Activated naive CD4-positive, alpha-beta T cell (primary cell): ENCODE measurements at places on chromosomes 13 and 19.

DNA sequence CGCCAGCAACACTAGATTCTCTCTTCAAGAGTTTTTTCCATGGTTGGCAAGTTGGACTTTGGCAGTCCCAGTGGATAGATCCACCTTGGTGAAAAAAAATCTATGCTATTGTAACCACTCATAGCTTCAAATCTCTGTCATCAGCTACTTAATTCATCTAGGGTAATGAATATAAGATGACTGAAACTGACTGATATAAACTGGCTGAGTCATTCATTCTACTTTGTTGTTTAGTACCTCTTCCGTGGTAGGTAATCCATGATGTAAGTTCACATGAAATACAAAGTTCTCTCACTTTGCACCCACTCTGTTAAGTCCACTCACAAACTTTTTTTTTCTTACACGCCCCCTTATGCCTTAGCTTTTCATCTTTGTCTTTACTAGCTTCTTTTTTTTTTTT lies 1381.5 kb downstream of the SLITRK5 start:
- DNase-seq, result no peak

DNA sequence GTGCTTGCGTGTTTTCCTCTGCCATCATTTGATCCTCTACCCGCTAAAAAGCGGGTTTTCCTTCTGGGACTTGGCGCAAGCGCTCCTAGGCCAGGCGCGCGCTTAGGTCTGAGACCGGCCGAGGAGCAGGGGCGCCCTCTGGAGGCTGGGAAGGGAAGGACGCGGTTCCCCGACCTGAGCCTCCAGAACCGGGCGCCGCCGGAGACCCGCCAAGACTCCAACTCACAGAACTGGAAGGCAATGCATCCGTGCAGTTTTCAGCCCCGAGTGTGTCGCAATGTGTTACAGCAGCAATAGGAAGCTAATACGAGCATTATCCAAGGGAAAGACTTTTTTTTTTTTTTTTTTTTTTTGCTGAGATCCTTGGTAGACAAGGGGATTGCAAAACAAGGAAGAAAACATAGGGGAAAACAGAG lies 190.9 kb downstream of the COL4A1 start:
- DNase-seq, result peak; percentile 7

DNA sequence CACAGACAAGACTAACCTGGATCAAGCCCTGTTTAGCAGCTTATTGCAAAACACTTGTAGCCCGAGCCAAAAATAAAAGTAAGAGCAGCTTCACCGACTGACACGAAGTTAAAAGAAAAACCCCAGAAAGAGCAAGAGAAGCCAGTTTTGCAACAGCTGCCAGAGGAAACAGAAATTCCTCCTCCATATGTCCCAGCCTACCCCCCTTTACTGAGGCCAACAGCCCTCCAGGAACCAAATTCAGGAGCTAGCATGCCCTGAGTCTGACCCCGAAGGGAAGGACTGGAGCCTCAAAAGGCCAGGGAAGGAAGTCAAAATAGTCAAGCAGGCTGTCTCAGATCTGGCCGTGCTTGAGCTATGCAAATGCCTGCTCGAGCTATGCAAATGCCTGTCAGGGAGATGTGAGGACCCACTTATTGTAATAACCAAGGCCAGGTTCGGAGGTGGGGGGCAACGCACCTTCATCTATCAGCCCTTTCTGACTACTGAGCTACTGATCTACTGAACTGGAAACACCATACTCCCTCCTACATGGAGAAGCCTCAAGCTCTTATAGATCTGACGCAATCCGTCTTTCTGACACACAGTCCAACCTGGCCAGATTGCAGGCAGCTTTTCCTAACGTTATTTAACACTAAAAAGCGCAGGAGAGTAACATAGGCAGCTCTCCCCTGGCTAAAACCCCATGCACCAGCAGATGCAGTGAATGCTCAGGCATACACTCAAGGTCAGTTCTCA lies 6.7 kb downstream of the SIGLEC11 start:
- DNase-seq, result no peak

DNA sequence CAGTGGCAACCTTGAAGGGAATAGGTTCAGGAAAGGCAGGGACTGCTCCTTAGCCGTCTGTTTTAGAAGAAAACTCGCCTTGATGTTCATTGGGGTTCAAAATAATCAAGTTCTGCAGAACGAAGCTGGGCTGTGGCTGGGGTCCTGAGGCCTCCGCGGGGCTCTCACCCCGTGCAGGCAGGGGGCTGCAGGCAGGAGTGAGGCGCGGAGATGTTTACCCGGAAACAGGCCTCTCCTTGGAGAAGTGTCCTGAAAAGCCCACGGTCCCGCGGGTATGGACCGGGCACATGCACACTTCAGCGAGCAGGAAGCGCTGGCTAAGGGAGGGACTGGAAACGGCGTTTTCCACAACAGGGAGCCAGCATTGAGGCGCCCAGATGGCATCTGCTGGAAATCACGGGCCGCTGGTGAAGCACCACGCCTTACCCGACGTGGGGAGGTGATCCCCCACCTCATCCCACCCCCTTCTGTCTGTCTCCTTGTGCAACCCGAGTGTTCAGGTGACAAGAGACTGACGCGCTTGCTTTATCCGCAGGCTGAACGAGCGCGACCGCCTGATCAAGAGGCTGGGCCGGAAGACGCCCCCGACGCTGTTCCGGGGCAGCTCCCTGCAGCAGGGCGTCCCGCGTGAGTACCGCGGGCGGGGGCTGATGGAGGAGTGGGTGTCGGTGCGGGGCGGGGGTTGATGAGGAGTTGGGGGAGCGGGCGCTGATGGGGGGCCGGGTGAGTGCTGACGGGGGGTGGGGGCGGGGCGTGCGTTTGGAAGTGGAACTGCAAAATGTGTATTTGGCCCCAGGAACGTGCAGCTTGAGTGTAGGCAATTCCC lies 39.6 kb downstream of the SHISA2 start:
- peak; percentile 12 for DNase-seq

- DNase-seq, result no peak
Measured at GRCh38 chr19:4713384-4713951, 10.2 kb downstream of the DPP9 start.

DNA sequence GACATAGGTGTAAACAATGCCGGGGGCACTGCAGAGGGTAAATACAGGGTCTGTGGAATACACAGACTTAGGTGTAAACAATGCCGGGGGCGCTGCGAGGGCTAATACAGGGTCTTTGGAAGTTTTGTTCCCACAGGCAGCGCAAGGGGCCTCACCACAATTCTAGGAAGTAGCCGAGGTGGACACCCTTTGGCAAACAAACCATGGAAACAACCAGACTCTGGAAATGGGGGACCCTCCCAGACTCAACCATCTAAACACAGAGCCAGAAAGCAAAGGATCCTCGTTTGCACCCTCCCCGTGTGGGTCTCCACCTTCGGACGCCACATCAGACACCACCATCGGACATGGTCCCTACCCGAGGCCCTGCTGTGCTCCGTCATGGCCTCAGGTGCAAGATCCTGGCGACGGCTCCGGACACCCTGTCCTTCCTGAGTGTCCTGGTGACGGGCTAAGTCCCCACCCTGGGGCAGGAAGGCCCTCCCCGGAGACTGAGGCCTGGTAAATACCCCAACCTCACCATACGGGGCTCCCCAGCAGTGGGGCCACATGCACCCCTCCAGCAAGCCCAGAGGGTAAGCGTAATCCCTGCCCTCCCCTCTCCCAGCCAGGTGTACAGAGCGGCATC lies 16.7 kb upstream of the PLPP2 start:
- DNase-seq, result no peak

DNA sequence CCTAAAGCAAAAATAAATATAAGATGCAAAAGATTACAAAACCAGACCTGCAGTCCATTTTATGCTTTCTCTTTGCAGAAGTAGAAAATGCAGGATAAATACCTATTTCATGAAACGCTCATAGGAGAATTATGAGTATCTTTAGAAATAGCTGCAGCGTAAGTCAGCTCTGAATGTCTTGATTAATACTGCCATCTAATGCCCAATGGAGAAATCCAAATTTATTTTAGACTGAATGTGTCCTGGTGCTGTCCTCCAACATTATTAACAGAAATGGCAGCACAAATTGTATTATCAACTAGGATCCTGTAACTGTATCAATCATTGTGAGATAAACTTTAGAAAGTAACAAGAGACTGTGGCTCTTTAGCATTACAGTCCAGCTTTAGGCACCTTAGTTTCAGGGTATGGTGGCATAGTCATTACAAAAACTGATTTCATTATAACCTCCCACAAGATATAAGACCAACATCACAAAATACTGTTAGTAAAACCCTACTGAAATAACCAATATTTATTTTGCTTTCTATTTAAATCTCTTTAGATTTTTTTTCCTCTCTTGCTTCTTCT lies 162.1 kb upstream of the MIR17HG start:
- DNase-seq, result no peak

- DNase-seq, result no peak
Measured at GRCh38 chr13:36533806-36534205, 101.5 kb downstream of the CCNA1 start.

DNA sequence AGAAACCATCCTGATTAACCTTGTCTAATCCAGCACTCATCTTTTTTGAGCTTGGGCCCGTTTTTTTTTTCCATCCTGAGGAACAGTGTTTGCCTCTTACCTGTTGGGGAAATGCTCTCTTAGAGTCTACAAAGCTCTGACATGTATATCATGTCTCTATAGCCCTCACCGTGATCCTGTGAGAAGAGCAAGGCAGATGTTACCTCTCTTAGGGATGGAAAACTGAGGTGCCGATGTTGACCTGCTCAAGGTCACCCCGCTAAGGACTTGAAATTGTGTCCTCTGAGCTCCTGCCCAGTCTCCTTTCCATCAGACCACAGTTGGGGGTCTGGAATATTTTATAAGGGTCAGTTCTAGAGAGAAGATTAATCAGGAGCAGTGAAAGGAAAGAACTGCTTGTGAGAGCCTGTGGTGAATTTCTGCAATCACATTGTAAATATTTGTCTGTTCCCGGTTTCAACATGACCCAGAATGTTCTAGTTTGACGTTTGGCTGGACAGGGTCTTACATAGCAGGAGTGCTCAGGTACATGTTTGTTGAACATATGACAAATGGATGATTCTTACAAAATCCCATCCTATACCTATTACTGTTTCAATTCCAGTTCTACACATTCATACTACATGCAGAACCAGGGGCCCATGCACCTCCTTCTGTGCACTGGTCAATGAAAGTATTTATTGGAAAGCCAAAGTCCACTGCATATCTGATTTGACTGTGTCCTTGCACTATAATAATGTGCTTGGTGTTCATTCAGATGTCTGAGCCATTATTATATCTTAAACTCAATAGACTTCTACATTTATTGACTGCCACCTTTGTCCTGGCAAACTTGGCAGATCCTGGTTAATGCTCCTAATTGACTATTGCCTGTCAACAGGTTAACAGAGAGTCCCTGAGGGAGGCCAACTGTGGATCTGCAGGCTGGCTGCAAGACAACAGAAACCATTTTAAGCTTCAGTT lies 12.1 kb downstream of the SLC25A15 start:
- DNase-seq, result no peak

- DNase-seq, result no peak
Measured at GRCh38 chr19:55161571-55162322, 4.2 kb upstream of the TNNI3 start.

GRCh38 chr19:55088543-55089341 lies 13.1 kb downstream of the EPS8L1 start:
- DNase-seq, result peak; percentile 80

GRCh38 chr13:36965767-36966166 lies 33.4 kb downstream of the ALG5 start:
- DNase-seq, result no peak

DNA sequence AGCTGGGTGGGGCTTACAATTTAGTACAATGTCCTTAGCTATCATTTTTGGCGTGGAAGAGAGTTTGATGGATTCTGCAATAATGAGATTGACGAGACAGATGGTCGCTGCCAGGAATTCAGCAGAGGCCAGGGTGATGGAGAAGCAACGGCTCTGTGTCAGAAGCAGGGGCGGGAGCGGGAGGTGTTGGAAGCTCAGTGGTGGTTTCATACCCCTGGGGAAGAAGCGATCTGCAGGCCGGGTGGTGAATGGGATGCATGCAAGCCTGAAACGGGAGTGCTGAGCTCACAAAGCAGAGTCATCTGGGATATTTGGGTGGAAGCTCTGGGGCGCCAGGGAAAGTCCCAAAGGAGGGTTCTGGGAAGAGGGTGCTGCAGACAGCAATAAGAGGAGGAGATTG lies 370.8 kb downstream of the ZNF536 start:
- DNase-seq, result no peak

DNA sequence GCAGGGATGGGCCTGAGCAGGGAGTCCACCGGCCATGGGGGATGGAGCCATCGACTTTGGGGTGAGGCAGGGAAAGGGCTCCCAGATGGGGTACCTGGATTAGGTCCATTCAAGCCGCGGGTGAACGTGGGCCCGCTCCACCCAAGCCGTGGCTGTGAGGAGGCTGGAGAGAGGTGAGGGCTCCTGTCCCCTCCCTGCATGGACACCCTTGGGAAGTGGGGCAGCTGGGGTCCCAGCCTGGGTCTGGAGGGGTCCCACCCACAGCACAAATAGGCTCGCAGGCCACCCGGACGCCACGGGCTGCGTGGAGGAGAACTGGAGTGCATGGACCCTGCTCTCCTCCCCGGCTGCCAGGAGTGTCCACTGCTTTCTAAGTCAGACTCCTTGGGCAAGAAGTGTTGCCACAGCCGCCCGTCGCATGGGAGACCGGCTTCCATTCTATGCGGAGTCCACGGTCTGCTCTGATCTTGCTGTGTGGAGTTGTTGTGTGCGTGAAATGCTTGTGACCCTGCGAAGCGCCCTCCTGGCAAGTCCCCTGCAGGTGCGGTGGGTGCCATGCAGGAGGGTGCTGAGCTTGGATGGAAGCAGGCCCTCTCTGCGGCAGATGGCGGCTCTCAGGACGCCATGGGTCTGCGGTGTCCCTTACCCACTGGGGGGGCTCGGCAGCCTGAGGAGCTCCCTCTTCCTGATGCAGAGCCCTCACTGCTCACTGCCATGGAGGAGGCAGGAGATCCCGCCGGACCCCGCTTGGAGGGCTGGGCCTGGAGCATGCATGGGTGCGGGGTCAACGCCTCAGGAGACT lies 2.0 kb downstream of the DAZAP1 start:
- no peak for DNase-seq

- DNase-seq, result peak; percentile 67
Measured at GRCh38 chr19:12669270-12670158, 2.9 kb downstream of the WDR83 start.

DNA sequence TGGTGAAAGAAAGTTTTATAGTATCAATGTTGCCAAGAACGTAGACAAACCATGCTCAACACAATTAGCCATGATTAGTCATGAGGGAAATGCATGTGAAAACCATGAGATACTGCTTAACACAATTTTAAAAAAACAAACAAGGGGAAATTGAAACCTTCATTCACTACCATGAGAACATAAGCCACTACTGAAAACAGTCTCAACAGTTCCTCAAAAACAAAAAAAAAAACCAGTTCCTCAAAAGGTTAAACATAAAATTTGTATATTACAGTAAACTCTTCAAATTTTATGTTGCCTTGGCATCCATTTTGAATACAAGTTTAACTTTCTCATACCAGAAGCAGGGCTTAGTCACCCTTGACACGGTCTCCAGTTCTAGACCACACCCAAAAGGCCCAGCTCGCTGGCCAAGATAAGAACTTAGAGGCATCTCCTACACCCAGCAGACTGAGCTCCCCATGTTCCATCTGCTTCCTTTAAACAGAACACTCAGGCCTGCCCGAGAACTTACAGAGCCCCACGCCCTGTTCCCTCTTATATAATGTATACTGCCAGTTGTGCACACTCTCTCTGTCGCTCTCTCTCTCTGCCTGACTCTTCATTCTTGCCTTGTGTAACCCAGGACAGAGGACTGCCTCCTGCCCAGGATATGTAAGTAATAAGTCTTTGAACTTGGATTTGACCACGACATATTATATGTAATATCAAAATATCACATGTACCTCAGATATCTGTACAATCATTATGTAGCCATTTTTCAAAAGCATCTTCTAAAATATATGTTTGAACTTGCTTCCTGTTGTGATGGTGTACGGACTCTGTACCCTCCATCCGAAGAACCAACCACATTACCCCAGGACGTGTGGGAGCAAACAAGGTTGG lies 67.4 kb downstream of the STK24 start:
- DNase-seq, result no peak
